ENCODE measurements at places on chromosomes 5 and 9. TPM values are rescaled to one million over a fixed set of nuclear protein-coding genes. Genes with fewer than 3 reads are reported as not detected.

NNT gene
- total RNA-seq: 19.6 TPM

TAF1L gene
- total RNA-seq: not detected

IL4 gene
- total RNA-seq: not detected

SLCO4C1 gene
- 4.5 TPM for total RNA-seq

ASPN gene
- total RNA-seq: not detected

LCNL1 gene
- total RNA-seq: not detected

CCNI2 gene
- 1.4 TPM for total RNA-seq

TAF11L9 gene
- not detected for total RNA-seq

NRARP gene
- 35.4 TPM for total RNA-seq

GFPT2 gene
- 143 TPM for total RNA-seq

IL33 gene
- total RNA-seq: not detected

HMHB1 gene
- total RNA-seq: not detected

ZDHHC11B gene
- 1.9 TPM for total RNA-seq

PRLR gene
- 2.5 TPM for total RNA-seq

AHRR gene
- total RNA-seq: 1.4 TPM

ACTBL2 gene
- not detected for total RNA-seq

All from H1 (cell line).